ENCODE measurements at places on chromosomes 2 and 18. TPM values are rescaled to one million over a fixed set of nuclear protein-coding genes. Genes with fewer than 3 reads are reported as not detected.

DNA sequence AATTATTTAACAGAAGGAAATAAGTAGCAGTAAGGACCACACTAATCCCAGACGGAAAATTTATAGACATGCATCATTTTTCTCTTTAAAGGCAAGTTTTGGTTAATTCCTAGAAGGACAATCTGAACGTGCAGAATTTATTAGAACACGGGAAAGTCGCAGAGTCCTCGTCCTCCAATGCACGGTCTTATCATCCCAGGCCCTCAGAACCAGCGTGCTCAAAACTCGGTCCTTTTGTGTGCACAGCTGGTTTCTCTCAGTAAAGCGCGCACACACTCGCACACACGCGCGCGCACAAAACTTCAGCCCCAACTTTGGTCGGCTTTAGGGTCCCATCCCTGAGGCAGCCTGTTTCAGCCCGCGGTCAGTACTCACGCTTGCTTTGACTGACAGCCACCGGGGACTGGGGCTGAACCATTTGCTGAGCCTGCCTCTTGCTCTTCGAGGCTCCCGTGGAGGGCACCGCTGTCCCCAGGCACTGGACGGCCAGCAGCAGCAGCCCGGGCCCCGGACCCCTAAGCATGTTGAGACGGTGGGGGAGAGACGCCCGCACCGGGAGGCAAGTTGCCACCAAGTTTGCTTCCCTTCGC lies 493 bp downstream of the FN1 start:
- H3K27ac ChIP-seq: no peak overlapping the region
- H3K4me1 ChIP-seq: no peaks in the 10 kb centered on the region
- H3K27me3 ChIP-seq: no peaks in the 10 kb centered on the region

DNA sequence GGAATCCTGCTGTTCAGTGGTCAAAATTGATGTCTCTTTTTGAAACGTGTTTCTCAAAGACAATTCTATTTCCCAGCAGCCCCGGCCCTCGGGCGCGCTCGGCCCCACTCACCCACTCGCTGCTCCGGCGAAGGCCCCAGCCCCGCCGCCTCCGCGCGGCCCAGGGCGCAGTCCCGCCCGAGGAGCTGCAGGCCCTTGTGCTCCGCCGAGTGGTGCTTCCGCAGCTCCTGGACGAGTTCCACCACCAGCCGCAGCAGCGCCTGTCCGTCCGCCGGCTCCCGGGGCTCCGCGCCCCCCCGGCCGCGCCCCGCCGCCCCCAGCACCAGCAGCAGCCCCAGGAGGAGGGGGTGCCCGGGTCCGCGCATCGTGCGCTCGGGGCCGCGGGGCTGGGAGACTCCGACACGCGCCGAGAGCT lies 413 bp downstream of the ALKAL2 start:
- peaks cover 24% of the 10 kb centered on the region for H3K27me3 ChIP-seq
- no peak for DNase-seq
- peaks cover 28% of the 10 kb centered on the region for H3K4me1 ChIP-seq
- no peaks in the 10 kb centered on the region for H3K36me3 ChIP-seq
- no peak overlapping the region for H3K27ac ChIP-seq
- H3K4me3 ChIP-seq: peak overlapping the region; percentile 70

GRCh38 chr2:192407692-192408091 lies 213.0 kb upstream of the TMEFF2 start:
- H3K27ac ChIP-seq: no peak overlapping the region
- H3K27me3 ChIP-seq: no peaks in the 10 kb centered on the region
- no peaks in the 10 kb centered on the region for H3K4me1 ChIP-seq
- no peaks in the 10 kb centered on the region for H3K36me3 ChIP-seq
- H3K4me3 ChIP-seq: no peak overlapping the region

CHRNG gene
- not detected for total RNA-seq

Data from H1 (cell line).